Stimulated activated naive CD4-positive, alpha-beta T cell (primary cell): ENCODE measurements at places on chromosomes 11 and 22.

GRCh38 chr11:79503028-79503427 is 62.2 kb upstream of the TENM4 start:
- DNase-seq: no peak

- no peak for DNase-seq
Measured at GRCh38 chr11:96179905-96180304, 163.1 kb downstream of the MAML2 start.

GRCh38 chr11:128246810-128247594 is 340.4 kb downstream of the ETS1 start:
- DNase-seq: no peak

DNA sequence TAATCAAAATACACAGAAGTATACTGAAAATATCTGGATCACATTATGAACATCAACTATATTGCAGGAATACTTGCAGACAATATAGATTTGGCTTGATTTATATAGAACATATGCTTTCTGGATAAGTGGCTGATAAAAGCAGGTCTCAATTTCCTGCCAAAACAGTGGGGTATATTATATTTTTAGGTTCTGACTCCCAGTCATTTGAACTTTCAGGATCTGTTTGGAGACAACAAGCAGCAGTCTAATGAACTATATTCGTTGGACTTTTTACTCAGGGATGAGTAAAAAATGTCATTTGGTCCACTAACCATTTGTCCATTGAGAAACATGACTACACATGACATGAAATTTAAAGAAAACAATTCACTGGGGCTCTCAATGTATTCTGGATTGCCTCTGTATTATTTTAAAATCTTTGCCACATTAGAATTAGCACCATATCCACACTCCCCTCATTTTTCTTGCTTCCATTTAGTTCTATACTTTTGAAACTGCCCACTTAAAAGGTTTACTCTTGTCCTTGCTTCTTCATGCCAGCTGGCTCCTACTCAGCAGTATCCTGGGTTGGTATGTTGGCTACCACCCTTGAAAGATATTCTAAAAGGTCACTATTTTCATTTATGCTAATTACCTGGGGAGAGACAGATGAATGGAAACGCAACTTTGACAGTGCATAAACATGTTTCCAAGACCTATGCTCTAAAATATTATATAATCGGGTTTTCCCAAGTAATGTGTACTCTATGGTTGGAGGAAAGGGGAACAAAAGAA is 153.0 kb downstream of the APOL5 start:
- no peak for DNase-seq

GRCh38 chr11:120224361-120224760 is 13.5 kb downstream of the OAF start:
- no peak for DNase-seq

DNA sequence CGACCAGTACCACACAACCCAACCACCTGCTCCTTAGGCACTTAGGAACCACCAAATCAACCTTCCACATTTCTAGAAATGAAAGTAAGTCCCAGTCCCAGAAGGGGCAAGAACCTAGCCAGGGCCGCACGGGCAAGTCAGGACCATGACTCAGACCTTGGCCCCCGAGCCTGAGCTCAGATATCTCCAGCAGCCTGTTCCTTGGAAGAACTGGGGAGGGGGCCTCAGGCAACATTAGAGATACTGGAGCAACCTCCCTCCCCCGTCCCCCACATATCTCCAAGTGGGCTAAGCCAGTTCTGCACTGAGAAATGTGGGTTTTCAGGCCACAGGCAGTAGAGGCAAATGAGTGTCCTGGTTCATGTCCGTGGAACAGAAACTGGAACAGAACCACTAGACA is 7.7 kb downstream of the ARAP1 start:
- no peak for DNase-seq

DNA sequence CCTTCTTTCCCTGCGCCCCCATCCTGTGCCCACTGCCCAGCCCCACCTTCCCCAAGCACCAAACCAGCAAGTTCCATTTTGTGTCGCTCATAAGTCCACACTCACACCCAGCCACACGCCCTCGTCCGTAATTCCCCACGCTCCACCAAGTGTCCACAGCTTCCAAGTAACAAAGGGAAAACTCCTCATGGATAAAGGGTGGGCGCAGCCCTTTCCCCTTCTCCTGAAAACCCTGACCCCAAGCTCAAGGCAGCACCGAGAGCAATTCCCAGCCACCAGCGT is 458 bp downstream of the FXYD6 start:
- no peak for DNase-seq

GRCh38 chr22:37357446-37358075 is 69.7 kb downstream of the ELFN2 start:
- no peak for DNase-seq

DNA sequence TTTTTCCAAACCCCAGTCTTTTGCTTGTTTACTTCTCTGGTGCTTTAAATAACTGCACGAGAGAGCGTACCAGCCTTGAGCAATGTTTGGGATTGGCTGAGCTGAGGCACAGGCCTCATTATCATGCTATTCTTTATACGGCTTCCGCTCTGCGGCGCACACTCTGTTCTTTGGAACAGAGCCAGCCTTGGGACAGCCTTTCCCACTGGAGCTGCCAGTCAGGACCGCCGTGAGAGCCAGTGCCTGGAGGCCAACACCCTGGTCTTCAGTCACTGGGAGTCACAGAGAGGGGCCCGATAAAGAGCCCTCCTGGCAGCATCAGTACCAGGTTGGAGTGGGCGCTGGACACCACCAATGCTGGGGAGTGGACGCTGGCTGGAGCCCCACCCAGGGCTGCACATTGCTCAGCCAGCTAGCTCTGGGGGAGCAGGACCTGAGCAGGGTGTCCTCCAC is 125.6 kb downstream of the BCR start:
- DNase-seq: no peak

GRCh38 chr11:13663631-13664071 is 4.8 kb upstream of the FAR1 start:
- no peak for DNase-seq

GRCh38 chr11:64711138-64711955 is 11.7 kb downstream of the NRXN2 start:
- no peak for DNase-seq

- no peak for DNase-seq
Measured at GRCh38 chr11:126363706-126364248, 8.3 kb downstream of the ST3GAL4 start.

- no peak for DNase-seq
Measured at GRCh38 chr11:68373815-68374501, 61.6 kb downstream of the LRP5 start.

DNA sequence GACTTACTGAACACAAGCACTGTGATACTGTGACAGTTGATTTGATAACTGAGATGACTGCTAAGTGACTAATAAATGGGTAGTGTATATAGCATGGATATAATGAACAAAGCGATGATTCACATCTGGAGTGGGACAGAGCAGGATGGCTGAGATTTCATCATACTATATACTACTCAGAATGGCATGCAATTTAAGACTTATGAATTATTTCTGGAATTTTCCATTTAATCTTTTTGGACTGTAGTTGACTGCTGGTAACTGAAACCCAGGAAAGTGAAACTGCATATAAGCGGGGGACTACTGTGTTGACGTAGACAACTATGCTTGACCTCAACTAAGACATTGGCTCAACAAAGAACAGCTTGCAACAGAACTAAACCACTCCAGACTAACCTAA is 20.0 kb upstream of the NUCB2 start:
- DNase-seq: no peak

GRCh38 chr11:71442880-71443279 is 5.3 kb downstream of the DHCR7 start:
- no peak for DNase-seq
